ENCODE measurements at places on chromosomes 3 and 15. TPM values are rescaled to one million over a fixed set of nuclear protein-coding genes. Genes with fewer than 3 reads are reported as not detected.
A peak's percentile ranks its signal among the peaks of the same experiment; 100 is the strongest.

- DNase-seq: no peak
Measured at GRCh38 chr3:68996356-68996995, 17.0 kb downstream of the EOGT start.

DNA sequence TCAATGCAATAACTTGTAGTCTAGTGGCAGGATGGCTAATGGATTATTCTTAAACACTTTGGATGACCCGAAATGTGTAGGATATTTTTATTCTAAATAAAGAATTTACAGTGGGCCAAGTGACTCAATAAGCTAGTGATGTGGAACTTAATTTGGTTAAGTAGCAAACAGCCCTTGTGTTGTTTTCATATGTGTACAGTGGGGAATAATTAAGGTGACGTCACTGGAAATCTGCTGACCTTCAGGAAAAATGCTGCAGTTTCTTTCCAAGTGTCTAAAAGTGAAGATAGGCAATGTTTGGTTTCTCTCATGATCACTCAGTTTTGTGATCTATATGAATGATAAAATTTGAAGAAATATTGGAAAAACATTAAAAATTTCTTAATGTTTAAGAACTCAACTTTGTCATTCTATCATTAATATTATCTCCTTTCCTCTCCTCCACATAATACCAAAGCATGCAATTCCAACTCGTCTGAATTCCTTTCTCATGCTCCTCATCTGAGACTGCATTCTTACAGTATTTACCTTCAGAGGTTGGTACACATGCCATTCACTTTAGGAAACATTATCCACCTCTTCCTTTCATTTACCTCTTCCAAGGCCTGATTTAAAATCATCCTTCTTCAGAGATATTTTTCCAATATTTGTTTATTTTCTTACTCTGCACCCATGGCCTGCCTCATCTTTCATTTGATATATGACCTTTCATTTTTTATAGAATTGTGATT is 414.6 kb upstream of the ARPP21 start:
- DNase-seq: no peak

PBRM1 gene
- 72.5 TPM for total RNA-seq

DNA sequence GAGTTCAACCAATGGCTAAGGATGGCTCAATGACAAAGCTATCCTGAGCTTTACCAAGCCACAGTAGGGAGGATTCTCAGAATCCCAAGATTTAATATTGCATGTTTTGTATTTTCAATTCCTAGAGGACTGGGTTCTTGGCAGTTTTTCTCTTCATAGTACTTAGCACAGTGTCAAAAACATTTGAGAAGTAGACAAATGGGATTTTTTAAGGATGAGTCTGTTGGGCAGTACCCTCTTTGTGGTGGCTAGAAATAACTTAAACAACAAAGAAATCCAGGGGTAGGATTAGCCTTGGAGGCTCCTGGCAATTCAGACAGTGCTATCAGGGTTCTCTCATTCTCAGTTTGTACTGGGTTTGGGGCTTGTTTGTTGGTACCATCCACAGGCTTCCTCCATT is 212.8 kb upstream of the RORA start:
- DNase-seq: no peak

SPESP1 gene
- 0.96 TPM for total RNA-seq

GRCh38 chr3:67468511-67468910 is 185.9 kb downstream of the SUCLG2 start:
- DNase-seq: no peak

GRCh38 chr15:100438570-100438969 is 90.2 kb downstream of the CERS3 start:
- DNase-seq: peak; percentile 56

DNA sequence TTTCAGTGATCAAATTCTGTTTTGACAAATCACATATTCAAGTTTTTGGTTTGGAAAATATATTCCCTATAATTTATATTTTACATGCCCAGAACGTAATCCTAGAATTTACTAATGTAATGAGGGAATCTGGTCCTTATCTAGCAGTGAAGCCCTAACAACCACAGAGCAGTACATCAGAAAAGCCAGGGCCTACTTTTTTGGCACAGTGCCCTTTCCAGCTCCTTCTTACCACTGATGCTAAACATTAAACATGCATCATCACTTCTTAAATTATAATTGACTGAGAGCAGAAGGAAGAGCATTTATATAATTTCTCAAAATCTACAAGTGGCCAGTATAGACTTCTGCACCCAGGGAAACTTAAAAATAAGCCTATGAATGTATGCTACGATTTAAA is 66.7 kb downstream of the FBXL22 start:
- no peak for DNase-seq

DNA sequence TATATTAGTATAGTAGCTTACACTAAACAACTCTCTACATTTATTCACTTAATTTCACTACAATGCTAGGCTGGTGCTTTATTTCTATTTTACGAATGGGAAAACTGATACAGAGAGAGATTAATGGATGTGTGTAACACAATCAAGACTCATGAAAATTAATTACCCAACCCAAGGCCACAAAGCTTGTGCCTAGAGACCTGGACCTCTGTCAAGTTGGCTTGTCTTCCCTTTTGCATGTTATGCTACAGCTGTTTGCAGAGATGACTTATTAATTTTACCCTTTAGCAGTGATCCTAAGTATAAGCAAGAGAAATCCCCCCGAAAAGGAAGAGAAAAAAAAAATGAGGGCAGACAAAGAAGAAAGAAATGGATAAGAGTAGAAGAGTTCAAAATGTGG is 162.5 kb downstream of the C3orf38 start:
- no peak for DNase-seq

DNA sequence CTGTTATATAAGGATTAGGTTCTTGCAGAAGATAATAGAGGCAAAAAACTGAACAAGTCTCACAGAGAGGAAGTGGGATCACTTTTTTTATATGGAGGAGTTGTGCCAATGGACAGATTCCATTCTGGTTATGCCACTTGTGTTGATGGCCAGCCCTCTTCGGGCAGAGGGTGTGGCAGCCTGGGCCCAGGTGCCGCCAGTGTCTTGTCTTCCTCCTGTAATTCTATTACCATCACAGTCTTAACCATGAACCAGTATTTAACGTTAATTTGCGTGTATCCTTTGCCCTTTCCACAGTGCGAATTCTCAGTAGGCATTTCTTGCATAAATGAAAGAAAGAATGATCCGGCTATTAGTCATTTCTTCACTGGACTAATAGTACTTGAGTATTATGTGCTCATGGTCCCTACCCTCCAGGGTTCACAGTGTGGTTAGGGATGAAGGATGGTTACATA is 7.0 kb upstream of the USP4 start:
- DNase-seq: peak; percentile 49

- DNase-seq: no peak
Measured at GRCh38 chr15:90162956-90163355, 38.2 kb upstream of the SEMA4B start.

RRP9 gene
- 18.6 TPM for total RNA-seq

- no peak for DNase-seq
Measured at GRCh38 chr3:8847317-8847716, 77.9 kb upstream of the OXTR start.

KLHL40 gene
- total RNA-seq: 2.9 TPM

- no peak for DNase-seq
Measured at GRCh38 chr15:23038726-23039142, 635 bp downstream of the TUBGCP5 start.

DNA sequence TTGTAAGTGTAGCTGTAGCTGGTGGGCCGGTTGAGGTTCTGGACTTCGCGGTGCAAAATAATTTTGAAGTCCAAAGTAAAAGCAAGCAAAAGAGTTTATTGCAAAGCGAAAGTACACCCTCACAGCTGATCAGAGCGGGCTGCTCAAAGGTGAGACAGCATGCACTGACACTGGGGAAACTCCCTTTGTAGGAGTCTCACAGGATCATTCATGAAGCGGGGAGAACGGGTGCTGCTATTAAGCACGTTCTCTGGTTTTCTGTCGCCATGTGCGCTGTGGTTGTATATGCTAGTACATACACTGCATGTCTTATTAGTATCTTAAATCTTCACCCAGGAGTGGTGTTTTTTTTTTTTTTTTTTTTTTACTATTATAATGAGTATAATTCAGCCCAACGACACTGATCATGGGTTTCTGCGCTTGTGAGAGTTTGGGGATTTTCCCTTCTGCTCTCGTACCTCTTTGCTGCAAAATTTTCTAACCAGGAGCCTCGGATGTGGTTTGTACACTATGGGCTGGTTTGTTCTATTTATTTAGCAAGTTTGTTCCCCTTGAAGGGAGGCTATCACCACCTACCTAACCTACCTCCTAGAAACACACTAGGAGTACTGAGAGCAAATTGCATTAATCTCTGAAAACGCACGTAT is 1.4 kb upstream of the AP4E1 start:
- DNase-seq: no peak

DNA sequence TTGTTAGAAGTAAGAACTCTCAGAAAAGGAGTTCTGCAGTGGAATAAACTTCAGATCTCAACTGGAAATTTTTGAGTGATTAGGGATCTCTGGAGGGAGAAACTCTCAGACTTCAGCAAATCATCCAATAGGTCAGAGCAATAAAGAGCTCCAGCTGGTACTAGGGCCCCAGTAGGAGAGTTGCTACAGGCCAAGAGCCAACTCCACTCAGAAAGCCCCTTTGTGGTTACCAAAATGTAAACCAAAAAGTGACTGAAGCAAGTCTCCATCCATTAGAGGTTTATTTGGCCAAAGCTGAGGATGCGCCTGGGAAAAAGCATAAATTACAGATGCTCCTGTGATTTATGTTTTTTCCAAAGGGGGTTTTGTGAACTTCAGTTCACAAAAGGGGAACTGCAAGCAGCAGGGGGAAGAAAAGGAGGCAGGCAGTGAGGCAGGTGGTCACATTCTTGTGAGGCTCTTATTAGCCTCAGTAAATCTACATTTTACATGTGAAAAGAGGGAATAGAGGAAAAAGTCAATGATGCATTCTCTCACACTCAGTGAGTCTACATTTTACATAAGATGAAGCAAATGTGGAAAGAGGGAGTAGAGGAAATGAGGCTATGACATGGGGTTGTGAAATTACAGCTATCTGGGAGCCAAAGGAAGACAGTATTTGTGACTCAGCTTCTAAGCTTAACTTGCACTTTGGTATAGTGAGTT is 92.4 kb upstream of the DAZL start:
- no peak for DNase-seq

All from prostate gland (tissue), 2 donors.